Osteocyte (in vitro differentiated cells): ENCODE measurements at places on chromosomes 7 and 10. TPM values are rescaled to one million over a fixed set of nuclear protein-coding genes. Genes with fewer than 3 reads are reported as not detected.
A peak's percentile ranks its signal among the peaks of the same experiment; 100 is the strongest.

DNA sequence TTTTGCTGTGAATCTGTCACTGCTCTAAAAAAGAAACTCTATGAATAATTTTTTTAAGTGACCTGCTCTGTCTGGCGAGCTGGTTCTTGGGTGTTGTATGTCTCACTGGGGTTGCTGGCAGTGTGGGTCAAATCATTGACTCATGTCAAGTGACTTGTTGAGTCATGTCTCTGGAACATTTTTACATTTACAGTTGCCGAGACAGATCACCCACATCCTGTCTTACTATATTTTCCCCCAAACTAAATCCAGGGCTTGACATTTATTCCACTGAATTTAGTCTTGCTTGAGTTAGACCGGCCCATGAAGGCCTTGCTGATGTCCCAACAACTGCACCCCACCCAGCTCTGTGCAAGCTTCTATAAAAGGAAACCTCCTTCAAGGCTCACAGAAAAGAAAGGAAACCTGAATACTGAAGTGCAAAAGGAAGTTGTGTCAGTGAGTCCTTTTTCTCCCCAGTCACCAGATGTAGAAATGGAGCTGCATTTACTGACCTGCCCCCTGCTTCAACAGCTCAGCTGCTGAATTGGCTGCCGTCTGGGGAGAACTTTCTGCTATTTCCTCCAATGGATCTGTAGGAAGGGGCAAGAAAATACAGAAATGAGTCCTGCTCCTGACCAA is 290.3 kb downstream of the TNS3 start:
- DNase-seq: no peak
- no peak overlapping the region for H3K4me3 ChIP-seq
- no peaks in the 10 kb centered on the region for H3K27me3 ChIP-seq
- peak overlapping the region; percentile 93 for H3K27ac ChIP-seq
- peaks cover 73% of the 10 kb centered on the region for H3K36me3 ChIP-seq
- H3K4me1 ChIP-seq: peaks cover 54% of the 10 kb centered on the region

- no peaks in the 10 kb centered on the region for H3K27me3 ChIP-seq
- peak overlapping the region; percentile 57 for H3K27ac ChIP-seq
- peaks cover 19% of the 10 kb centered on the region for H3K4me1 ChIP-seq
- DNase-seq: no peak
- H3K36me3 ChIP-seq: peaks cover 4% of the 10 kb centered on the region
These were observed 83.7 kb downstream of the USP6NL start for GRCh38 chr10:11527691-11528255.

DNA sequence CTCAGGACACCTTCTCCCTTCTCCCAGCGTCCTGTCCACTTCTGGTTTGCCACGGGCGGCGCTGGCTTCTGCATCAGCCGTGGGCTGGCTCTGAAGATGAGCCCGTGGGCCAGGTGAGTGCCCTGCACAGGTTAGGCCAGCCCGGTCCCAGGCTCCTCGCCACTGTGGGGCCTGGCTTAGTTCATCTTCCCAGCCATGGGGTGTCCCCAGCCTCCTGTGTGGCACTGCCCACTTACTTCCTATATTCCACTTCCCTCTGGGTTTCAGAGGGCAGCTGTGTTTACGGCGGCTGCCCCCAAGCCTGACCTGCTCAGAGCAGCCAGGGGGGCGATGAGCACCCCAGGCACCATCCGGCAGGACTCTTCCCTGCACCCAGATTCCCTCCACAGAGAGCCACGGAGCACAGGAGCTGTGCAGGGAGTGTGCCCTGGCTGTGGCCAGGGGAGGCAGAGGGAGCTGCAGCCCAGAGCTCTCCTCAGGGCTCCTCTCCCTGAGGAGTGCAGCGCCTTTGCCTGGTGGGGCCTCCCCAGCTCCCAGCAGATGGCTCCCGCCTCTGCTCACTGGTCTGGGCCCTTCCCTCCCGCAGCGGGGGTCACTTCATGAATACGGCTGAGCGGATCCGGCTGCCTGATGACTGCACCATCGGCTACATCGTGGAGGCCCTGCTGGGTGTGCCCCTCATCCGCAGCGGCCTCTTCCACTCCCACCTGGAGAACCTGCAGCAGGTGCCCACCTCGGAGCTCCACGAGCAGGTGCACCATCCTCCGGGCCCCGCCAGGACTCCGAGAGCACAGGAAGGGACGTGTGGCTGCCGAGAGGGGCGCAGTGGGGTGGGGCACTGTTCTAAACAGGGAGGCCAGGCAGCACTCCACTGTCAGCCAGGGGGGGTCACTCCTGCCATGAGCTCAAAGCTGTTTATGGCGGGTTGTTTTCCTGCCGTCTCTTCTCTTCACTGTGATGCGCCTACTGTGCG is 6.4 kb downstream of the LFNG start:
- peaks cover 4% of the 10 kb centered on the region for H3K36me3 ChIP-seq
- H3K27ac ChIP-seq: no peak overlapping the region
- no peaks in the 10 kb centered on the region for H3K27me3 ChIP-seq

- H3K4me3 ChIP-seq: no peak overlapping the region
- H3K4me1 ChIP-seq: no peaks in the 10 kb centered on the region
- no peak for DNase-seq
- no peaks in the 10 kb centered on the region for H3K36me3 ChIP-seq
- no peak overlapping the region for H3K27ac ChIP-seq
These were observed 1197.8 kb upstream of the SORCS1 start for GRCh38 chr10:108362296-108362695.

ZWINT gene
- 10.9 and 11.5 TPM in 2 replicates for total RNA-seq

GIMAP4 gene
- not detected in 2 replicates for total RNA-seq
